ENCODE measurements at places on chromosomes 13 and 19. TPM values are rescaled to one million over a fixed set of nuclear protein-coding genes. Genes with fewer than 3 reads are reported as not detected.

CYP4F8 gene
- total RNA-seq, result not detected

TJP3 gene
- total RNA-seq, result 1.0 TPM

VSTM2B gene
- total RNA-seq, result not detected

ZFR2 gene
- not detected for total RNA-seq

ZNF836 gene
- 12.2 TPM for total RNA-seq

SHISA7 gene
- not detected for total RNA-seq

CD79A gene
- 0.07 TPM for total RNA-seq

SCGB2B2 gene
- total RNA-seq, result 0.21 TPM

TNFSF9 gene
- total RNA-seq, result 4.1 TPM

RNF17 gene
- total RNA-seq, result under 0.01 TPM

TPRX2 gene
- total RNA-seq, result not detected

SIGLEC12 gene
- total RNA-seq, result not detected

RGL3 gene
- 0.21 TPM for total RNA-seq

ANKLE1 gene
- 0.64 TPM for total RNA-seq

NUFIP1 gene
- 4.1 TPM for total RNA-seq

ADGRE2 gene
- 0.71 TPM for total RNA-seq

All from nasal cavity respiratory epithelium epithelial cell of viscerocranial mucosa (primary cell).